Fibroblast of mammary gland (primary cell): ENCODE measurements at places on chromosomes 13 and 19.
A peak's percentile ranks its signal among the peaks of the same experiment; 100 is the strongest.

DNA sequence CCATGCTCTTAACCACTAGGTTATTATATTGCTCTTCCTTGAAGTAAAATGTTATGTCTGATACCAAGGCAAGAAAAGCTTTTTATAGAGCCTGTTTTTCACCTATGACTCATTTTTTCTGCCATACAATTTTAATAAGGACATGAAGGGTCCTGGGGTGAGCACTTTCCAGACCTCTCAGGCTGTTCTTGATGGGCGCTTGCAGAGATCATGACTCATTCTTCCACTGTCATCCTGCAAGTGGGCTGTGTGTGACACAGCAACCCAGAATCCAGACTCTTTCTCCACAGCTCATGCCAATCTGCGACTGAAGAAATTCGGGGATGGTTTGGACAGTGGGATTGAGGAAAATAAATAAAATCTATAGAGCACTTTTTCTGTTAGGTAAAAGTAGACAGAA is 506.7 kb upstream of the NBEA start:
- peak; percentile 48 for DNase-seq

GRCh38 chr13:23749288-23749873 is 139.8 kb downstream of the MIPEP start:
- no peak for DNase-seq

GRCh38 chr13:78977311-78977710 is 318.4 kb upstream of the OBI1 start:
- no peak for DNase-seq

DNA sequence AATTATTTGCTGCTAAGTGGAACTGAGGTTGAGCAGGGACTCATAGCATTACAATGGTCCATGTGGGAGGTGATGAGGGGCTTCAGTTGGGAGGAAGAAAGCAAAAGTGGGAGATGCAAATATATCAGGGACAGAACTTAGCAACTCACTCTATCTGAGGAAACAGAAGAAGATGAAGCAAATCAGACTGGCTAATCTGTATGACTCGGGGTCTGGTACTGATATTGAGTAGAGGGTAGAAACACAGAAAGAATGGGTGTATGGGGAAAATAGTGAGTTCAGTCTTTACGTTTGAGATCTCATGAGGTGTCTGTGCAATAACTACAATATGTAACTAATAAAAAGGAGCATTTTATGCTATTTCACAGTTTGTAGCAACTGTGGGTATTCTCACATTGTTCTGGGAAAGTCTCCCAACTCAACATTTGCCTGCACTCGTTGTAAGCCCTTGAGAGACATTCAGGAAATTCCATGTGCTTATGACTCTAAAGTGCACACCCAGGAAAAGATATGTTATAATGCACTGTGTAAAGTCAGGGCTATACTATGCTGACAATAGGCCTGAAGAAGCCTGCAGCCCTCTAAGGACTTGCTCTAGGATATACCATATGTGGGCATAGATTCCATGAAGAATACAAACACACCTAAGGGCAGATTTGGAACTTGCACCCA is 183.5 kb downstream of the SPRY2 start:
- DNase-seq, result no peak

DNA sequence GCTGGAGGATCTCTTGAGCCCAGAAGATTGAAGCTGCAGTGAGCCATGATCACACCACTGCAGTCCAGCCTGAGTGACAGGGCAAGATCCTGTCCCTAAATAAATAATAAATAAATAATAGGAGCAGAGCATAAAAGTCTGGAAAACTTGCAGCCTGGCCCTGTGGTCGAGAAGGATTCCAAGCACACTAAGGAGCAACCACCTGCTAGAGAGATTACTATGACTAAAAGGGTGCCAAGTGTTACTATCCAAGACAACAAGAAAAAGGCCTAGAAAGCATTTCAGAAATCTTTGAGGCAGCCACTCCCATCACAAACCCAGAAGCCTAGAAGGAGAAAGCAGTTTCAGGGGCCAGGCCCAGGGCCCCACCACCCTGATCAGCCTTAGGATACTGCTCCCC is 46.1 kb downstream of the LHFPL6 start:
- DNase-seq, result no peak

DNA sequence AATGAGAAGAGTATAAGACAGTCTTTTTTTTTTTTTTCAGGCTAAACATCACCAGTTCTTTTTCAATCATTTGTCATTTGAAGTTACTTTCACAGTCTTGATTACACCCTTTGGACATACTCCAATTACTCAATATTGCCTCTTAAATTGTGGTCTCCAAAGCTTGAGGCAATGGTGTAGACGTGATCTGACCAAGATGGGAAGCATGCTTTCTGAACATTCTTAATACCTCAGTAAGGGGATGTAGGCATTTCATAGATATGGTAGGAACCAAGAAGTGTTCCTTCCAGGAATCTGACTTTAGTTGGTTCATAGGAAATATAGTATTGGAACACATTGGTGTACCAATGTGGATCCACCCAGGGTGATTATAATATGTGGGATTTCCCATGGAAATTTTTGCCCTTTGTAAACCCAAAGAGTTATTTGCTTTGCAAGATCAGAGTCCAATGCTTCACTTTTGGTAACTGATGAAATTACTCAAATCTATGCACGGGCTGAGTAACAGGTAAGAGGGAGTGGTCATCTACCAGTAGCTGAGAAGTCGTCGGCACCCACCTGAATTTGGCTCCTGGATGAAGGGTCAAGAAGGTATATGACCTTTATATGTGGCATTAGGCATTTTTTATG is 62.2 kb downstream of the ERCC5 start:
- peak; percentile 24 for DNase-seq

DNA sequence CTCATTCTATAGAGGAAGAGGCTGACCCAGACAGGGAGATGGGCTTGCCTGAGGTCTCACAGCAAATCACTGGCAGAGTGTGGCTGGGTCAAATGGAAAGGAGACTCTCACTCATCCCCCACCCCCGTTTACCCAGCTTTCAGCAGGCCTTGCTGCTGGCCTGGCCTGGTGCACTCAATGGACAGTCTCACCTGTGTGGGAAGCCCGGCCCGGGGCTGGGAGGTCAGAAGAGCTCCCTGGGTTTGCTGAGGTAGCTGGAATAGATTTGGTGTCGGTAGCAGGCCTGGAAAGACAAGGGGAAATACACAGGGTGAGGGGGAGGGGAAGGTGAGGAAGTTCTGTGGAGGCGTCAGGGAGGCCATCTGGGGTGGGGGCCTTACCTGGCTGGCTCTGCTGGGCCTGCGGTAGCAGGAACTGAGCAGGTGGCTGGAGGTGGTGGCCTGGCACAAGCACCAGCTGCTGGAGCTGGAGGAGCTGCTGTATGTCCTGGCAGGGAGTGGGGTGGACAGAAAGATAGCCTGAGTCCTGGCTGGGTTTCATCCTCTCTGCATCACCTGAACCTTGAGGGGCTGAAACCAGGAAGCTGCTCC is 23.5 kb downstream of the ZNF574 start:
- DNase-seq, result no peak

GRCh38 chr13:105518086-105518485 is 1017.4 kb downstream of the EFNB2 start:
- peak; percentile 1 for DNase-seq

GRCh38 chr19:19006213-19006612 is 27.1 kb downstream of the SUGP2 start:
- peak; percentile 18 for DNase-seq

DNA sequence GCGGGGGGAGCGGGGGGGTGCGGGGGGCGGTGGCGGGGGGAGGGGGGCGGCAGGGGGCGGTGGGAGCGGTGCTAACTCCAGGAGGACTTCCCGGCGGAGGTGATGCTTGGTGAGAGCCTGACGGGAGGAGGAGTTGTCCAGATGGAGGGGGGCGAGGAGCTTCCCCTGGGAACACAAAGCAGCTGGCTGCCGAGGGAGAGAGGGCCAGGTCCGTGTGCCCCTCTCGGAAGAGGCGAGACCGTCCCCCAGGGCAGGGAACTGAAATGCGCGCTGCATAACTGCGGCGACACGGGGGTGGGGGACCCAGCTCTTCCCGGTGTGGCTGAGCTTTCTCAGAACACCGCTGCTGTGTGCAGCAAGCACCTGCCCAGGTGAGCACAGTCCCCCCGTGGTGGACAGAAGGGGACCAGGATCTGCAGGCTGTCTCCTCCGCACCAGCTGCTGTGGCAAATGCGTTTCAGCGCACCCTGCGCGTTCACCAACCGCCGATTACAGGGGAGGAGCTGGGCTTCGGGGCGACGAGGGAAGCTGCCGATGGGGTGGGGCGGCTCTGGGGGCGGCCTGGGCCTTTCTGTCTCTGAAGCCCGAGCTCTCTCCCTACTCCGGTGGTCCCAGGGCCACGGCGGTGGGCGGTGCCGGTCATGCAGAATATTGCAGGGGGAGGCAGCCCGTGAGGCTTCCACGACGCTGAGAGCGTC is 54.7 kb upstream of the F7 start:
- no peak for DNase-seq

- no peak for DNase-seq
These were observed 253.6 kb upstream of the MAB21L1 start for GRCh38 chr13:35729926-35730627.
